AG08395 (cell line): ENCODE measurements at places on chromosomes 5 and 9.

- no peak for DNase-seq
Measured at GRCh38 chr5:135645336-135646180, 66.8 kb upstream of the CXCL14 start.

GRCh38 chr9:37036776-37037502, 2.9 kb upstream of the PAX5 start:
- DNase-seq = peak; percentile 26

GRCh38 chr5:73592551-73592950, 27.0 kb downstream of the UTP15 start:
- no peak for DNase-seq

- DNase-seq = peak; percentile 23
Measured at GRCh38 chr5:144151026-144151425, 19.4 kb downstream of the YIPF5 start.

DNA sequence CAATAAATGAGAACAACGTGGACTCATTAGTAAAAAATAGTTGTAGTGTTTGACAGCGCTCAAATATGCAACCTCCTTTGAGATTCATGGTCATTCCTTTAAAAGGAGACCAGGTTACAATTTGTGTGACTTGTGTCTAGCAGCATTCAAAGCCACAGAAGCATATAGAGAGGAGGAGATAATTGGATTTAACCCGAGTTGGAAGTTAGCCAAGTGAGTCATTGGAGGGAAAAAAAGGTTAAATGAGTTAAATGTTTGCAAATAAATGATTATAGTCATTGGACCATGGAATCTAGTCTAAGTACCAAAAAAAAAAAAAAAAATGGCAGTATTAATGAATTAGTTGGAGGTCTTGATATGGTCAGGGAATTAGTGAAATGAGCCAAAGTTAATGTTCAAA, 90.9 kb downstream of the ITGA1 start:
- DNase-seq = no peak

GRCh38 chr9:17052626-17053025, 82.2 kb upstream of the CNTLN start:
- no peak for DNase-seq

- no peak for DNase-seq
Measured at GRCh38 chr5:125883223-125883622, 540.0 kb upstream of the GRAMD2B start.

DNA sequence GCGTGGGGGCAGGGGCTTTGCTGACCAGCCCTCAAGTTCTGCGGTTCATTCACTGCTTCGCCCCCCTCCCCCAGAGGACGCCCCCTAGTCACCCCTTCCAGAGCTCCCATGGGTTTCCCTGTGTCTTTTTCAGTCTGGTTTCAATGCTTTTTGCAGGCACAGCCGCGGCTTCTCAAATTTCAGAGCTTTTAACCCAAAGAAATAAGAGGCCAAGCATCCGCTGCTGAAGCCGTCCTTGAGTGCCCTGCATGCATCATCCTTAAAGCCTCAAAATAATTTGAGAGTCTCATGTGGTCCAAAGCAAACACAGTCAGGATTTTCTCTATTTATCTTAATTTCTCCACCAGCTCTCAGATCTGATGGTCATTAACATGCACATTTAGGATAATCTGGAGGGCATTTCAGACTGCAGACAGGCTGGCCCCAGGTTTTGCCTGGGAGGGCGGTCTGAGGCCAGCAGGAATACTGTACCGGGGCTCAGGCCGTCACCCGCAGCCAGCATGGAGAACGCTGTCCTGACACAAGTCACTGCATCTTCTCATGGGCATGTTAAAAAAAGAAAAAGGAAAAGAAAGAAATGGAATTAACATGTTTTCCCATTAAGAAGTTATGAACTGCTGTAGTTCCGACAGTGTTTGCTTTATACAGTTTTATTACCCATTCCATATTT, 420.8 kb upstream of the IRX4 start:
- DNase-seq = no peak

- DNase-seq = peak; percentile 31
Measured at GRCh38 chr9:35675732-35676392, 2.1 kb downstream of the CA9 start.

GRCh38 chr5:177605667-177606066, 5.7 kb downstream of the B4GALT7 start:
- DNase-seq = no peak

DNA sequence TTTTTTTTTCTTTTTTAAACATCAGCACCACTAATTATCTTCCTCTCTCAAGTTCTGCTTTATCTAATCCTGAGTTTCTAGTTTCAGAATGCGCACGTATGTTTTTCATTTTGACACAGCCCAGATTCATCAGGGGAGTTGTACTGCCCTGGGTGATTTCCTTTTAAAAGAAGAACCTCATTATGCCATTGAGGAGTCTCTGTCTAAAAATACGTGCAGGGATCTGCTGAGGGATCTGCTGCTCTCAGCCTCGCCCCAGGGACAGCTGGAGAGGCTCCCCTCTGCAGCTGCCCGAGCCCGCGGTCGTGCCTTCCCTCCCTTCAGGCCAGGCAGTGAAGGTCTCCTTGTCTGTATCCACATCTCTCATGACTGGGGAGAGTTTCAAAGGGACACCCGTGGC, 273.1 kb downstream of the ARHGEF28 start:
- DNase-seq = no peak

DNA sequence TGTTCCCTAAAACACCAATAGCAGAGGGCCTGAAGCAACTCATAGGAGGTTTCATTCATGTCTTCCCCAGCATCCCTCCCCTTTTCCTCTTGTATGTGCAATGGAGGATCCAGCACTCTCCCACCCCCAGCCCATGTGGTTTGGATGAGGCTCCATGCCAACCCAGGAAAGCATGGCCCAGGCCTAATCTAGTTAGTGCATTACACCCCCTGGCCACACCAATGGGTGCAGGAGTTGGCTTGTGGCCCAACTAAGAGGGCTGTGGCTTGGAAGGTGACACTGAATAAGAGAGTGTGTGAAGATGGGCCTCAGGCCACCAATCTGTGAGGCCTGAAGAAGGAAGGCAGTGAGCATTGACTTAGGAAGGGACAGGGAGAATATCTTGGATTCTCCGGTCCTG, 70.8 kb upstream of the SMIM23 start:
- no peak for DNase-seq

- peak; percentile 12 for DNase-seq
Measured at GRCh38 chr9:4979239-4979638, 5.8 kb upstream of the JAK2 start.

DNA sequence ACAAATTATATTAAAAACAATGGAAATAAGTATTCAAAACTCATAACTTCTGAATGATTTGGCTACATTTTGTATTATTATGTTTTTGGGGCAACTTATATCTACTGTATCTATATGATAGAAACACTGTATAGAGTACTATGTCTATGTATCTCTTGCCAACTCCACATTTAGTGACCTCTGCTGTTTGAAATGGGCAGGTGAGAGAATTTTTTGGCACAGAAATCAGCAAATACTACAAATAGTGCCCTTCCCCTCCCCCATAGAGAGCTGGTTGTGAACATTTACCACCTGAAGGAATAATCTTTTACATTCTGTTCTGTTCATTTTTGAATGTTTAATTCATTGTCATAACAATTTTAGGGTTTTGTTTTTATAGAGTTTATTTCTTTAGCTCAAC, 545.3 kb downstream of the PDE4D start:
- no peak for DNase-seq

- no peak for DNase-seq
Measured at GRCh38 chr9:79371301-79371700, 200.5 kb upstream of the TLE4 start.

DNA sequence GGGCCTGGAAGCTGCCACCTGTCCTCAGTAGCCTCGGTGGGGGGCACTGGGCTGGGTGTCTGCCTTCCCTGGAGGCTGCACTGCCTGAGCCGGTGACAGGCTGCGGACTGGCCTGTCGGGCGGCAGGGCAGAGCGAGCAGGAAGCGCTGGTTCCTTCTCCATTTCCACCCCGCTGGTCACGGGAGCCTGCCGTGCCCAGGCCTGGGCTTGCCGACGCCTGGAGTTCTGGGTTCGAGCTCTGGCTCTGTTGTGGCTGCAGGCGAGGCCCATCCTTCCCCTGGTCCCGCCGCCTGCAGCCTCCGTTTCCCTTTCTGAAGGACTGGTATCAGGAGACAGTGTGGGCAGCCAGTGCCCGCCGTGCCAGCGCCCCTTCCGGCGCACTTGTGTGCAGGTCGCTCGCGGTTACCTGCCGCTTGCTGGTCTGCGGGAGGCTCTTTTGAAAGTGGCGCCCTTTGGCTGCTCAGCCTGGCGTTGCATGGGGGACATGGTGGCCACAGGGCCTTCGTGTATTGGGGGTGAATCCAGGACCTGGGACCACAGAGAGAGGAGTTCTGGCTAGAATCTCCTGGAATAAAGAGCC, 34.0 kb downstream of the RXRA start:
- DNase-seq = no peak

DNA sequence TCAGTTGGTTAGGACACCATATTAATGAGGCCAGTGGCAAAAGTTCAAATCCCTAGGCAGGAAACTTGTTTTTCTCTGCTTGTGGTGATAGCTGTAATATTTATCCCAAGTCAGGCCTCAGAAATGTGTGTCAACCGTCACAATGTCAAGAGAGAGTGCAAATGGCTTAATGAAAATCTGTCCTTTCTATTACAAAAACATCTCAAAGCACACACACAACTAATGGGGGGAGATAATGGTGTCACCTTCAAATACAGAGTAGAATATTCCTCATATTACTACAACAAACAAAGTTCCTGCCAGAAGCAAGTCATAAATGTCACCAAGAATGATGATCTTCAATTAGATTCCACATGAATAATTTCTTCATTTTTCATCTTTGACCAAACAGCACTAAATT, 127.2 kb upstream of the MARCHF11 start:
- no peak for DNase-seq

DNA sequence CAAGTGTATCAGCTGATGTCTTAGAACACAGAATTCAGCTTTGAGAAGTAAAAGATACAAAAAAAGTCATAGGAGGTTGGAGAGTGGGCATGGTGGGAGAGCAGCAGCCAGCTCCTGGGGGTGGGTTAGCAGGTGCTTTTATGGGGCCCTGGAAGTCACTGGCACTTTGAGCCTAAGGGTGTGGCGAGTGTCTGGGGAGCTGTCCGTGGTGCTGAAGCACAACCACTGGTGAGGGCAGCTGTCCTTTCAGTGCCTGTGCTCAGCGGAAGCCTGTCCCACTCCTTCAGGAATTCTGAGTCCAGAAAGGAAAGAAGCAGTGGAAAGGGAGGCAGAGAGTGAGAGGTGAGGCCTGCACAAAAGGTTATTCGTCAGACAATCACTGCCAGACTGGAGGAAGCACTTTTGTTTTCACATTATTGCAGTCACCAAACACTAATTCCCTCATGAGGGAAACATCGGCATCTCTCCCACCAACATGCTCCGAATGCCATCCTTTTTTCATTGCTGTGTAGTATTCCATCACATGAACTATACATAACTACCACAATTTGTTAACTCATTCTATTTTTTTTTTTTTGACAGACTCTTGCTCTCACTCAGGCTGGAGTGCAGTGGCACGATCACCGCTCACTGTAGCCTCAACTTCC, 59.4 kb upstream of the RAPGEF1 start:
- DNase-seq = peak; percentile 63

GRCh38 chr5:40844565-40844964, 3.4 kb downstream of the CARD6 start:
- DNase-seq = no peak

- peak; percentile 50 for DNase-seq
Measured at GRCh38 chr9:38371495-38371894, 21.0 kb upstream of the ALDH1B1 start.

DNA sequence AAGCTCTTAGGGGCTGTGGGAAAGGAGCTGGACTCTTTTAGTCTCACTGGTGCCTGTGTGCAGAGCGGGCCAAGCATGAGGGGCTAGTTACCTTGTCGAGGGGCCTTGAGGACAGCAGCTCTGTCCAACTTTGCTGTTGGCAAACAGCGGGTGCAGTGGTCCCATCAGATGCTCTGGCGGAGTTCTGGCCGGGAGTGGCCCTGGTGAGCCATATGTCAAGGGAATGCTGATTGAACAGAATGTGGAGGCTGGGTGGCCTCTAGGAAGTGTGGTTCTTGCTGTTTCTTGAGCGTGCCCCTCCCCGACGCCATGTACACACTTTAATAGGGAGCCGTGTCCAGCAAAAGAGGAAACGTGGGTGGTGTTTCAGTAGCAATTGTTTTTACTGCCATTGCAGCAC, 3.6 kb upstream of the ADAMTS2 start:
- no peak for DNase-seq
